ENCODE measurements at places on chromosomes 2 and 18.
A peak's percentile ranks its signal among the peaks of the same experiment; 100 is the strongest.

GRCh38 chr2:165839610-165840009 lies 45.6 kb upstream of the GALNT3 start:
- no peaks in the 10 kb centered on the region for H3K36me3 ChIP-seq
- no peaks in the 10 kb centered on the region for H3K27me3 ChIP-seq
- DNase-seq = no peak
- H3K4me1 ChIP-seq = peaks cover 7% of the 10 kb centered on the region
- no peak overlapping the region for H3K4me3 ChIP-seq
- no peak overlapping the region for H3K27ac ChIP-seq

GRCh38 chr2:153299217-153299616 lies 179.3 kb downstream of the RPRM start:
- H3K27me3 ChIP-seq = no peaks in the 10 kb centered on the region
- no peaks in the 10 kb centered on the region for H3K36me3 ChIP-seq
- H3K27ac ChIP-seq = no peak overlapping the region
- no peaks in the 10 kb centered on the region for H3K4me1 ChIP-seq

DNA sequence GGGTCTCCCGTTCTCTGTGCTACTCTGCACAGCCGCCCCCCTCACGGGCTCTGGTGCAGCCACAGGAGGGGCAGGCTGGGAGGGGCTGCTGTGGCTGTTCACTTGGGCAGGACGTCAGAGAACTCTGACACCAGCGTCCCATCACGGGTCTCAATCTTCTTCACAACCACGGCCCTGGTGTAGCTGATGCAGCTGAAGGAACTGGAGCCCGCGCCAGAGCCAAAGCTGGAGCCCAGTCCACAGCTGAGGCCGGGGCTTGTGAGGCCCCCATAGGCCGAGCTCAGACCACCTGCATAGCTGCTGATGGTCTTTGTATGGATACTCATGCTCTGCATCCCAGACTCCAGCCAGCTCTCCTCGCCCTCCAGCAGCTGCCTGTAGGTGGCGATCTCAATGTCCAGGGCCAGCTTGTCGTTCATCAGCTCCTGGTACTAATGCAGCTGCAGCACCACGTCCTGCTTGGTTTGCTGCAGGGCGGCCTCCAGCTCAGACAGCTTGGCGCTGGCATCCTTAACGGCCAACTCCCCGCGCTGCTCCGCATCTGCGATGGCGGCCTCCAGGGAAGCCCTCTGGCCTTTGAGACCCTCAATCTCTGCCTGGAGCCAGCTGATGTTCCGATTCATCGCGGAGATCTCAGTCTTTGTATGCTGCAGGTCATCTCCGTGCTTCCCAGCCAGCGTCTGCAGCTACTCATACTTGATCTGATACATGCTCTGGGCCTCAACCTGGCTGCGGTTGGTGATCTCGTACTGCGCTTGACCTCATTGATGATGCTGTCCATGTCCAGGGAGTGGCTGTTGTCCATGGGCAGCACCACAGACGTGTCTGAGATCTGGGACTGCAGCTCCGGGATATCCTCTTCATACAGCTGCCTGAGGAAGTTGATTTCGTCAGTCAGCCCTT lies 7.4 kb upstream of the DUSP19 start:
- no peak overlapping the region for H3K4me3 ChIP-seq
- H3K4me1 ChIP-seq = no peaks in the 10 kb centered on the region
- DNase-seq = no peak
- H3K27me3 ChIP-seq = no peaks in the 10 kb centered on the region
- no peaks in the 10 kb centered on the region for H3K36me3 ChIP-seq

GRCh38 chr2:46657042-46657504 lies 177.7 kb downstream of the TMEM247 start:
- no peaks in the 10 kb centered on the region for H3K36me3 ChIP-seq
- no peak for DNase-seq
- no peak overlapping the region for H3K27ac ChIP-seq

DNA sequence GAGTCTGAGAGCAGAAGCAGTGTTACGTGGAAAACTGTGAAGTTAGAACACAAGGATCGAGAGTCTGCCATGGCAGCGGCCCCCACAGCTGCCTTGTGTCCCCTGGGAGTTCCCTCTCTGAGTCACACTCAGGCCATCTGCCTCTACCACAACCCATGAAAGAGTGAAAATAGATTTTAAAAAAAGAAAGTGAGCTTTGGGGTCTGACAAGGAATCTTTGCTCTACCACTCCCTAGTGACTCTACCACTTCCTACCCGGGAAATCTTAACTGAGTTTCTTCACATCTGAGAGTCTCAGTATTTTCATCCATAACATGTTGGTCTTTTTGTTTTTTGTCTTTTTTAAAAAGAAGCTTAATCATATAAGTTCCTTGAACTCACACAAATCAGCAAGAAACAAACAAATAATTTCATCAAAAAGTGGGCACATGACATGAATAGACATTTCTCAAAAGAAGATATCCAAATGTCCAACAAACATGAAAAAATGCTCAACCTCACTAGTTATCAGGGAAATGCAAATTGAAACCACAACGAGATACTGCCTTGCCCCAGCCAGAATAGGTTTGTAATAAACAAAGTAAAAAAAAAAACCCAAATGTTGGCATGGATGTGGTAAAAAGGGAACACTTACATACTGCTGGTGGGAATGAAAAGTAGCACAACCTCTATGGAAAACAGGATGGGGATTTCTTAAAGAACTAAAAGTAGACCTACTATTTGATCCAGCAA lies 2.4 kb upstream of the MSGN1 start:
- no peaks in the 10 kb centered on the region for H3K36me3 ChIP-seq
- H3K27ac ChIP-seq = peak overlapping the region; percentile 53
- peaks cover 31% of the 10 kb centered on the region for H3K4me1 ChIP-seq
- H3K4me3 ChIP-seq = no peak overlapping the region
- no peaks in the 10 kb centered on the region for H3K27me3 ChIP-seq

- no peak overlapping the region for H3K27ac ChIP-seq
- DNase-seq = no peak
- no peaks in the 10 kb centered on the region for H3K36me3 ChIP-seq
- no peak overlapping the region for H3K4me3 ChIP-seq
- H3K4me1 ChIP-seq = no peaks in the 10 kb centered on the region
Observed at GRCh38 chr2:132009874-132010521, 151.8 kb downstream of the ANKRD30BL start.

- H3K36me3 ChIP-seq = no peaks in the 10 kb centered on the region
- no peaks in the 10 kb centered on the region for H3K27me3 ChIP-seq
- no peak for DNase-seq
- no peak overlapping the region for H3K27ac ChIP-seq
Observed at GRCh38 chr2:227939271-227940027, 68.0 kb downstream of the DAW1 start.

- no peak for DNase-seq
- no peaks in the 10 kb centered on the region for H3K27me3 ChIP-seq
- H3K4me3 ChIP-seq = no peak overlapping the region
- no peaks in the 10 kb centered on the region for H3K4me1 ChIP-seq
- no peak overlapping the region for H3K27ac ChIP-seq
Observed at GRCh38 chr2:234436482-234436837, 60.4 kb downstream of the ARL4C start.

DNA sequence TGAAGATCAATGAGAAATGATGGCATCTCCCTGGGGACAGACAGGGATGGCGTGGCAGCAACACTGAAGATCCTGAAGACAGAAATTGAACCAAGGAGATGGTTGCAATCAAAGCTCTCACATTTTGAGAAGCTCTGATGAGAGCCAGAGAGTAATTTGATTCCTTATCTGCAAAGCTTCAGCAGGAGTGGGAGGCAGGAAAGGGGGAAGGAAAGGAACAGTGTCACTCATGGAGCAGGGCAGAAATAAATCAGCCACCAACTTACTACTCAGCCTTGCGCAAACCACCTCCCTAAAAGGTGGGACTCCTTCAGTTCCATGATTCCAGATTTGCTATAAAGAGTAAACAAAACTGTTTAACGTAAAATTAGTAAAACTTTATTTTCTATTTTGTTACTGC lies 119.2 kb downstream of the CACNB4 start:
- H3K27ac ChIP-seq = no peak overlapping the region
- H3K36me3 ChIP-seq = no peaks in the 10 kb centered on the region
- H3K4me1 ChIP-seq = no peaks in the 10 kb centered on the region
- no peaks in the 10 kb centered on the region for H3K27me3 ChIP-seq

DNA sequence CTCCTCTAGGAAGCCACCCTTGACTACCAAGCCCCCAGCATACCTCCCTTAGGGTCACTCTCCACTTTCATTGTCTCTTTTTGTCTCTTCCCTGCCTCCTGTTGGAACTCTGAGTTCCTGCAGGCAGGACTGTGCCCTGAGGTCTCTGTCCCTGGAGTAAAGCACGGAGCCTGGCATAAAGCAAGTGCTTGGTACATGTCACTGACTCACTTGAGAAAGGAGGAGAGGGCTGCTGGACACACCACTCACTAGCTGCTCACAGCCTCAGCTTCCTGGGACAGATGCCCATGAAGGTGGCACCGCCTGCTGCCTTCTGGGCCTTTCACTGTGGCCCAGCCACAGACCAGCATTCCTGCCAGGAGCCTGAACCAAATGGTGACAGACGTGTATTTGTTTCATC lies 64.4 kb downstream of the RPIA start:
- H3K4me1 ChIP-seq = no peaks in the 10 kb centered on the region
- H3K4me3 ChIP-seq = no peak overlapping the region
- H3K27me3 ChIP-seq = no peaks in the 10 kb centered on the region
- no peak for DNase-seq

DNA sequence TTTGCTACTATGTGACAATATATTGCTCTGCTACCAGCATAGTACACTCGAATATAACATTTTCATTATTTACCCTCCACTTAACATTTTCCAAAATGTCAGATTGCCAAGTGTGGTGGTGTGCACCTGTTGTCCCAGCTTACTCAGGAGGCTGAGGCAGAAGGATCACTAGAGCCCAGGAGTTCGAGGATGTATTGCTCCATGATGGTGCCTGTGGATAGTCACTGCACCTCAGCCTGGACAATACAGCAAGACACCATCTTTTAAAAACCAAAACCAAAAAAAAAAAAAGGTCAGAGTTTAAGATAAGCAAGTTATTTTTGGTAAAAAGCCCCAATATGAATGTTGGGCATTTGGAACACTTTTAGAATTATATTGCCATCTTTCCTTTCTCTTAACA lies 75.2 kb upstream of the EPB41L5 start:
- H3K4me3 ChIP-seq = no peak overlapping the region
- H3K36me3 ChIP-seq = peaks cover 22% of the 10 kb centered on the region
- no peak for DNase-seq
- no peak overlapping the region for H3K27ac ChIP-seq
- no peaks in the 10 kb centered on the region for H3K27me3 ChIP-seq

GRCh38 chr2:7007488-7007845 lies 90.3 kb downstream of the RNF144A start:
- H3K27ac ChIP-seq = no peak overlapping the region
- DNase-seq = no peak
- no peak overlapping the region for H3K4me3 ChIP-seq

DNA sequence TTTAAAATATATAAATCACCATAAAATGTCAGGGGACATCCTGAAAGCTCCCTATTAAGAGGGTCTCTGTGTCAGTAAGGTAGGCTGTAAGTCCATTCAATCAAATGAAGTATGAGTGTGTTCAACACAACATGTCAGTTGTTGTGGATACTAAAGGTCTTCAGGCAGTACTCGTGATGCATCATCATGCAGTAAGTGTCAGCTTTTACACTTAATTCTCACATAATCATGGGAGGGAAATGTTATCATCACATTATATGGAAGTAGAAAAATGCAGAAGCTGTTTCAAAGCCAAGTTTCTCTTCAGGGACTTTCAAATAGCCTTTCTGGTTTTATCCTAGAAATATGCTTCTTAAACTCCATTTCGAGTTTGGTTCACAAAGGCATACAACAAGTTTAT lies 477.1 kb upstream of the ID2 start:
- no peak for DNase-seq
- H3K36me3 ChIP-seq = no peaks in the 10 kb centered on the region
- H3K27me3 ChIP-seq = peaks cover 2% of the 10 kb centered on the region
- no peak overlapping the region for H3K27ac ChIP-seq
- no peaks in the 10 kb centered on the region for H3K4me1 ChIP-seq
- H3K4me3 ChIP-seq = no peak overlapping the region

GRCh38 chr2:18483896-18484295 lies 76.6 kb downstream of the RDH14 start:
- no peaks in the 10 kb centered on the region for H3K36me3 ChIP-seq
- DNase-seq = no peak
- no peak overlapping the region for H3K27ac ChIP-seq
- no peaks in the 10 kb centered on the region for H3K4me1 ChIP-seq
- H3K4me3 ChIP-seq = no peak overlapping the region

DNA sequence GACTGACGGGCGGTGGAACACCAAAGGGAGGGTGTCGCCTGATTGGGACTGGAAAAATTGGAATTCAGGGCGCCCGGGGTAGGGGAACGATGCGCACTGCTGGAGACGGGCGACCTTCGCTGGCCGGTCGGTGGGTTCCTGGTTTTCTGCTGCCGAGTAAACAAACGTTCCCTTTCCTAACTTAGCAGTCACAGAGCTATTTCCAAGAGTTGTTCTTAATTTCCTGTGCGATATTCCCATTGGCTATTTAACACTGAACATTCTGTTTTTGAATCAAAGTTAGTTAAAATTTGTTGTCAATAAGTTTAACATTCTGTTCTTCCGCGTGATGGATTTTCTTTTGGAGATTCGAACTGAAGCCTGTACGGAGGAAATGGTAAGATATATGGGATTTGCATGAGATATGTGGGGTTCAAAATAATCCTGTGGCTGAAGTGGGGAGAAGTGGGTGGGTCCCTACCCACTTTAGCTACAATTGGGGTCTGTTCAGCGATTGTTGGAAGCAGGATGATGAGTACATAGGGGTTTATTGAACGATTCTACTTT lies 862 bp downstream of the C18orf54 start:
- DNase-seq = no peak
- H3K4me3 ChIP-seq = peak overlapping the region; percentile 56
- peaks cover 10% of the 10 kb centered on the region for H3K4me1 ChIP-seq
- peak overlapping the region; percentile 43 for H3K27ac ChIP-seq
- peaks cover 15% of the 10 kb centered on the region for H3K36me3 ChIP-seq

- no peak overlapping the region for H3K27ac ChIP-seq
- H3K36me3 ChIP-seq = no peaks in the 10 kb centered on the region
- no peak for DNase-seq
- no peaks in the 10 kb centered on the region for H3K27me3 ChIP-seq
- H3K4me1 ChIP-seq = peaks cover 3% of the 10 kb centered on the region
Observed at GRCh38 chr2:128280158-128280871, 38.4 kb downstream of the HS6ST1 start.

- no peak overlapping the region for H3K4me3 ChIP-seq
- H3K4me1 ChIP-seq = no peaks in the 10 kb centered on the region
- no peaks in the 10 kb centered on the region for H3K36me3 ChIP-seq
Observed at GRCh38 chr2:160952464-160953254, 207.6 kb upstream of the TANK start.

GRCh38 chr2:132754392-132754791 lies 84.4 kb upstream of the LYPD1 start:
- H3K27me3 ChIP-seq = no peaks in the 10 kb centered on the region
- DNase-seq = no peak
- H3K27ac ChIP-seq = no peak overlapping the region
- no peak overlapping the region for H3K4me3 ChIP-seq
- no peaks in the 10 kb centered on the region for H3K36me3 ChIP-seq

DNA sequence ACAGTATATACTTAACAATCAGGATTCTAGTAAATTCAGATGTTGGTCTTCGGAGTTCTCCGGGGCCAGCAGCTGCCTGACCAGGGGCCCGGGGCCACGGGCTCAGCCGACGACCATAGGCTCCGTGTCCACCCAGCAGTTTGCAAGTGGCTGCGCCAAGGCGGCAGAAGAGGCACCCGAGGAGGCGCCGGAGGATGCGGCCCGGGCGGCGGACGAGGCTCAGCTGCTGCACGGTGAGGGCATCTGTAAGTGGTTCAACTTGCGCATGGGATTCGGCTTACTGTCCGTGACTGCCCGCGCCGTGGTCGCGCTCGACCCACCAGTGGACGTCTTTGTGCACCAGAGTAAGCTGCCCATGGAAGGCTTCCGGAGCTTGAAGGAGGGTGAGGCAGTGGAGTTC lies 136.3 kb downstream of the NUP35 start:
- no peak overlapping the region for H3K27ac ChIP-seq
- H3K4me1 ChIP-seq = no peaks in the 10 kb centered on the region
- no peak for DNase-seq
- H3K36me3 ChIP-seq = no peaks in the 10 kb centered on the region
- H3K27me3 ChIP-seq = no peaks in the 10 kb centered on the region
